ENCODE measurements at places on chromosomes 7 and 10.

- no peak for DNase-seq
Measured at GRCh38 chr10:70380350-70381135, 1.9 kb downstream of the LRRC20 start.

DNA sequence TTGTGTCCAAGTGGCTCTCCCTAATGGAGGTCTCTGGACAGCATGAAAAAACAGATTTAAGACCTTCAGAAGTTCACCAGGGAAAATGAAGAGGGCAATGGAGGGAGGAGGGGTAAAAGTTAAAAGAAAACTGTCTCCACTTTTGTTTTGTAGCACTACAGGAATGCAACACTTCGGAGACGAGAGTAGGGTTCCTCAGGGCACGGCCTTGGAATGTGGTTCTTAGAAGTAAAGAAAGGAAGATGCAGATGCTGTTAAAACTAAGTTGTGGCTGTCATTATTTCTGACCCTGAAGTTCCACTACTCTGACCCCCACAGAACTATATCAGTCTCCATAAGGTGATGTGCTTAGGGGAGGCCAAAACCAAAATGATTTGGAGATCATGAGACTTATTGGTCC, 335.1 kb downstream of the XPNPEP1 start:
- no peak for DNase-seq

GRCh38 chr10:98460837-98461499, 14.2 kb upstream of the HPS1 start:
- DNase-seq, result no peak

GRCh38 chr7:27642271-27642670, 20.4 kb downstream of the HIBADH start:
- no peak for DNase-seq

GRCh38 chr7:112779667-112780066, 10.5 kb downstream of the TMEM168 start:
- no peak for DNase-seq

GRCh38 chr7:127251465-127252376, 1.0 kb downstream of the GRM8 start:
- DNase-seq, result no peak

DNA sequence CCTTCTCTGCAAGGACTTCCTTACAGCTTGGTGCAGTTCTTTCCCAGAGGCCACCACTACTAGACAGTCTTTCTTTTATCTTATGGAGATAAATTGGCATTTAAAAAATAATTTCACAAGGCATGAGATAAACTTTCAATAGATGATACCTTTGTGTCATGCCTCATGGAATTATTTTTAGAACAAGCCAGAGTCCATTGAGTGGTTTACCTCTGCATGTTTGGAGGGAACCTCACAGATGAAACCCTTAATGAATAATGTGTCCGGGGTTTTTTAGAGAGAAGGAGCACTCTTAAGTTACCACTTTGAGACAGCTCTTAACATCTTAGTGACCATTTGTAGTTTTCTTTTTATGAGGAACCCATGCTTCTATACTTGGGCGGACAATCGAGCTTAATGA, 17.2 kb downstream of the NODAL start:
- DNase-seq, result no peak

- DNase-seq, result no peak
Measured at GRCh38 chr10:120505056-120505455, 48.0 kb downstream of the PLPP4 start.

- DNase-seq, result no peak
Measured at GRCh38 chr10:102167861-102168260, 15.7 kb downstream of the NOLC1 start.

GRCh38 chr10:31754803-31755624, 173.6 kb downstream of the ARHGAP12 start:
- DNase-seq, result no peak

DNA sequence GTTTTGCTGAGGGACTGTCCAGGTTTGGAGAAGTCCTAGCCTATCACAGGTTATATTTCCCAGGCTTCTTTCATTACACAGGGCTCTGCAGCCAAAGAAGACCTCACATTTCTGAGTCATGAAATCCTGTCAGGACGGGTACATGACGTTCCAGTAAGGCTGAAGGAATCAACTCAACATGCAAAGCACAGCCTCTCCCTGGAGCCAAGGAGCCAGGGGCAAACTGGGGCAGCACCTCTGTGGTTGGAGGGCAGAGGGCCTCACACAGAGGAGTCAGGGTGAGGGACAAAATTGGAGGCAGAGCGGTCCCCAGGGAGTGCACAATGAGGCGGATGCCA, 116.3 kb upstream of the GDF10 start:
- DNase-seq, result no peak

DNA sequence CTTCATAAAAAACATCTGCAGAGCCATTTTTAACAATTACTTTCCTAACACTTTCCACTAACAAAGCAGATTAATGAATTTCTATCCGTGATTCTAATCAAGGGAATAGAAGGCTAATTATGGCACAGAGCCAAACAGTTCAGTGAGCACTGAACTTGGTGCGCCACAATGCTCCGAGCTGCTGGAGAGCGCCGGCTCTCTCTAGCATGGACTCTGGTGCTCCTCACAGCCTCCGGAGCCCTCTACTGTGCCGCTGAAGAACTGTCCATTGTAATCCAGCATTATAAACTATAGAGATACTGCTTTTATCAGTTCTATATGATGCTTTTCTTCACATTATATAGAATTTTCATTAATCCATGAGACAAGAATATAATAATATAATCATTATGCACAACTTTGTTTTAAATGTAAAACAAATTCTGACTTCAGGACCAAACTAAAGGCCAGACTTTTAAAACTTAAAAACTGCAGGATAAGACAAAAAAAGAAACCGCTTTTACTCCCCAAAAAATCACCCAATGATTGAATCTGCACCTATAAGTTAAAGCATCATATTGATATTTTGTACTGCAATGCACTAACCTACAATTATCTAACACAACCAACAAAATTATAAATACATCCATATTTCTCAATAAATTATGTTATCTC, 123.6 kb downstream of the RNF32 start:
- no peak for DNase-seq

GRCh38 chr7:150404805-150405583, 25.9 kb downstream of the ZNF775 start:
- peak; percentile 83 for DNase-seq

- no peak for DNase-seq
Measured at GRCh38 chr7:37346761-37347160, 101.9 kb downstream of the ELMO1 start.

Data from stimulated activated naive B cell treated with anti-CD40 and anti-IgM and Interleukin-4, amounts not matched to agents 10 μg/mL and 1 μg/mL and 100 μg/mL, for 72 hours (primary cell).